ENCODE measurements at places on chromosomes 3 and 15.

DNA sequence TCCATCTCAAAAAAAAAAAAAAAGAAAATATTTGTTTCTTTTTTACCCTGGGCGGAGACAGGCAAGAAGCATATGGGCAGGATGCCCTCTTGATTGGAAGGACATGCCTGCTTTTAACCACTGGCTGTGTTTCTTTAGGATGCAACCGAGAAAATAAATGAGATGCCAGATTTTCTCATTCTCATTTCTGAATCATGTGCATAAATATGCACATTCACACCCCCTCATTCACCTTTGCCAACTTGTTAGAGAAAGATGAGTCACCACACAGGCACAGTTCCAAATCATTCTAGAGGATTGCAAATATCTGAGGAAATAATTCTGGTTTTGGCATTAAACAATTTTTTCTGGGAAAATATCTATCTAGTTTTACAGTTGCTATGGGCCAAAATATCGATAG, 3.3 kb downstream of the LIPH start:
- DNase-seq = no peak

DNA sequence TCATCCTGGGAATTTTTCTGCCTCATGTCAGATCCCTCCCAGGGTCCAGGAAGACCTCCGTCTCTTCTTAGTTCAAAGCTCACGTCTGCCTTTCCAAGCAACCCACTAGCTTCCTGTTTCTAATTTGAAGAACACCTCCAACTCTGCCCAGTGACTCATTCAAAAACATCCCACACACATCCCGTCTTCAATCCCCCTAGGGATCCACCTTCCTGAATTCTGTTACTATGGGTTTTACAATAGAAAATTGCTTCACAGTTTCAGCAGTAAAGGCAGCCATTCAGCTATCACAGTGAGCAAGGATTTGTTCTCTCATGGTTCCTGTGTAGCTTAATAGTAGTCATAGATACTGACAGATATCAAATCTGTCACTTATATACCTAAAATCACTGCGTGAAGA, 308.3 kb upstream of the CCDC54 start:
- DNase-seq = no peak

DNA sequence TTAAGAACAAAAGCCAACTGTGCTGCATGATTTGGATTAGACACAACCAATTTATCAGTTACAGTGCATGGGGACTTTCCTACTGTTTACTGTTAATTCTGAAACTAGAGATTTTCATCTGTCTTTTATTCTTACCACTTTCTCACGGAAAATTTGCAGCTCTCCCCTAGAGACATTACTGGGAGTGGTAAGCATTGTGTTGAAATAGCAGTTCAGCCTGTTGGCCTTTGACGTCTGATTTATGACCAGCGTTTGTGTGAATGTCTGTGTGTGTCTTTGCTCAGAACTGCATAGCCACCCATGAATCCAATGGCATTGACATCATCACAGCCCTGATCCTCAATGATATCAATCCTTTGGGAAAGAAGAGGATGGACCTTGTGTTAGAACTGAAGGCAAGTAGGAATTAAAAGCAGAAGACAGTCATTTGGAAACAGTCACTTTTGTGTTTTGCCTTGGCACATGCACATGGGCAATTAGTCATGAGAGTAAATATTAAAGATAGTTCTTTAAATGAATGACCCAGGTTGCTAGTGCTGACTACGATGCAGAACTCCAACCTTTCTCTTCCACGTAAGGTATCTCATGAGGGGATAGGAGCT, 202.2 kb upstream of the BHLHE40 start:
- DNase-seq = no peak

DNA sequence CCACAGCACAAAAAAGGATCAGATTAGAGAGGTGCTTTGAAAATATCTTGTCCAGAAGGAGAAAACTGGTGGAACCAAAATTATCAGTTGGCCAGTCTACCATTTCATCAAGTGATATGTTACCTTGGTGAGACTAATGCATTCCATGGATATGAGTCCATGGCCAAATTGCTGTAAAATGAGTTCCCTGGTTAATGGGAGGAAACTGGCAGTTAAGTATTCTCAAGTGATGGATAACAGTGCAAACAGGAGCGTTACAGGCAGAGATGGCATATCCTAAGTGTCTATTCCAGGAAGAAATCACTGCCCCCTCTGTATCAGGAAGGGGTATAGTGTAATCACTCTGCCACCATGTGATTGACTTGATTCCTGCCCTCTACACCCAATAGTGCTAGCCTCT, 34.0 kb downstream of the MYRIP start:
- DNase-seq = no peak

GRCh38 chr3:118863731-118864322, 170.8 kb downstream of the IGSF11 start:
- DNase-seq = no peak

GRCh38 chr3:182108371-182108770, 396.6 kb downstream of the SOX2 start:
- no peak for DNase-seq

DNA sequence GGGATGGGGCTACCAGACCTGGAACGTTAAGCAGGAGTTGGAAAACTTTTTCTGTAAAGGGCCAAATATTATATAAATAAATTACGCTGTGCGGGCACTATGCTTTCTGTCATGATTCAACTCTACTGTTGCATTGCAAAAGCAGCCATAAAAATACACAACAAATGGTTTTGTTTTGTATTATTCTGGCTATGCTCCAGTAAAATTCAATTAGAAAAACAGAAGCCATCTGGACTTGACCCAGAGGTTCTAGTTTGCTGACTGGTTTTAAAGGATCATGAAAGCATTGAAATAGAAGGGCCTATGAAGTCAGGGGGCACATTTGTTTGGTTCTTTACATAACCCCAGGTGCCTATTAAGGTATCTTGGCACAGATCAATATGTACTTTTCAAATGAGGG, 647.4 kb upstream of the LMCD1 start:
- DNase-seq = no peak

DNA sequence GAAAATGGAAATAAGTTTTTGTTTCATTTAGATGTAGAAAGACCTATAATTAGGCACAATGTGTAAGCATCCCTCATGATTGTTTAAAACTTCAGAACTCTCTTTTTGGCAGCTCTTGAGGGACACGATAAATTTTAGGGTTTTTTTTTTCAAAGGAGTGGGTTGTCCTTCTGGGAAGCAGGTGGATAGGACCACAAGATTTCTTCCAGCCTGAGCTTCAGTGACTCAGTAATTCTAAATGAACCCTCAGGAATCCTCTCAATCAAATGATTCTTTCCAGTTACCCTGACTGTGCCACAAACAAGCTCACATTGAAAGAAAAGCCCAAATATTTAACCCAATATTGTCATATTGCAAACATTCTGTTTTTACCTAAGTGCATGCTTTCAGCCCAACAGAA, 45.1 kb downstream of the COL8A1 start:
- no peak for DNase-seq

- DNase-seq = no peak
Observed at GRCh38 chr15:50487287-50487686, 59.2 kb downstream of the USP50 start.

DNA sequence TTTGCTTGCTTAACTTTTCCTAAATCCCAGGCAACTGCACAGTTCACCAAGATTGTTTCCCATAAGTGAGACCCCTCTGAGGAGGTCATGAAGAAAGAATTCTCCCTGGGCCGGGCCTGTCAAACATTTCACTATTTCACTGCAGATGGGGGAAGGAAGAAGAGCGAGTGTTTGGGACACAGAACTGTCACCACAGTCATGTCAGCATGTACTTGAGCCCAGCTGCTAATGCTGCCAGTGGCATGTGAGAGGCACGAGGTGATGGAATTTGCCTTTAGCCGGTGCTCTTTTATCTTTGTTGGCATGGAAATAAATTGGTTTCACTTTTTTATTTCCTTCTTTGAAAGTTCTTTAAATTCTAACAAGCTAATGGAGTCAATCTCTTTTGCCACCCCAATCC, 277.9 kb upstream of the GADL1 start:
- DNase-seq = no peak

GRCh38 chr3:177899275-177900067, 636.8 kb upstream of the KCNMB2 start:
- no peak for DNase-seq

DNA sequence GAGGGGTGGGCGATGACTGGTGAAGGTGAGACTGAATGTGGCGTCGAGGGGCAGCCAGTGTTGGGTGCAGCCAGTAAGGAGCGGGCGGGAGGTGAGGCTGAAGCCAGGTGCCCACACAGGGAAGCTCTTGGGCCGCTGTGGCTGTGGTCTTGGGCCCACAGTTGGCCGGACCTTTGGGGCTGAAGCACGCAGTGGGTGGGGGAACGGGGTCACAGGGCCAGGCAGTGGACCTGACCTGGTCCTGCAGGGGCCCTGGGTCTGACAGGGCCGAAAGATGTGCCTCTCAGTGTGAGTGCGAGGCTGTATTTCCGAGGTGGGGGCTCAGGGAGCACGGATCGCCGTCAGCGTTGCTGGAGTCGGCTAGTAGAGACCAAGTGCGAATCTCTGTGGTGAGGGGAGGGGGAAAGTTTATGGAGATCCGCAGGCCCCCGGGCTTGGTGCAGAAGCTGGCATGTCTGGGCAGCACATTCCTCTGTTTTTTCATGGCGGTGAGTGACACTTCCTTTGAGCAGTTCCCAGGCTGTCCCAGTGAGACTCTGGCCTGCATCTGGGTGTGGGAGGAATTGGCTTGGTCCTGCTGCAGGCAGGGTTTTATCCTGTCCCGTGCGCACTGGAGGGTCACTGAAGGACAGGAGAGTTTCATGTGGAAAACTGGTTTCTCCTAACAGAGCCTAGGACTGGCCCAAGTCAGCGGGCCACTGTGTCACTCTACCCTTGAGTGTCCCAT, 100.8 kb downstream of the TMEM266 start:
- no peak for DNase-seq

- DNase-seq = no peak
Observed at GRCh38 chr3:31142139-31142538, 247.7 kb upstream of the GADL1 start.

- DNase-seq = no peak
Observed at GRCh38 chr3:126342211-126342610, 15.0 kb downstream of the KLF15 start.

GRCh38 chr3:30691944-30692343, 85.5 kb downstream of the TGFBR2 start:
- no peak for DNase-seq

- DNase-seq = no peak
Observed at GRCh38 chr3:112047264-112047663, 12.7 kb downstream of the TMPRSS7 start.

Measured in stimulated activated CD4-positive, alpha-beta T cell treated with anti-CD3 and anti-CD28 coated beads, Interleukin-15, amount 100 ng/mL, for 1 hour (primary cell).